Fibroblast of skin of right quadriceps (primary cell): ENCODE measurements at places on chromosomes 3 and 15.
A peak's percentile ranks its signal among the peaks of the same experiment; 100 is the strongest.

DNA sequence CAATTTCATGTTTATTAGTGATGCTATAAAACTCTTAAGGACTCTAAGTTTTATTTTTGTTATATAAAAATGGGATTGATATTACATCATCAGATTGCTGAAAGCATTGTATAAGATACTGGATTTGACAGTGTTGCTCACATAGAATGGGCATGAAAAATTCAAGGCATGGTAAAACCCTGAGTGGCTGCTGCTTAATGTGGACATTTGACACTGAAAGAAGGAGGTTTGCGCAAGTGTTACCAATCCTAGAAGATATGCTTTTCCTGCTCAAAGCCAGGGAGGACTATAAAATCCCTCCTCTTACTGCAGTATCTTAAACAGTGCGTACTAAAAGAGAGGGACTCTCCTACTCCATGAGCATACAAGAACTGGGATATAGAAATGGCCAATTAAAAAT is 65.8 kb upstream of the PTX3 start:
- DNase-seq: peak; percentile 42

DNA sequence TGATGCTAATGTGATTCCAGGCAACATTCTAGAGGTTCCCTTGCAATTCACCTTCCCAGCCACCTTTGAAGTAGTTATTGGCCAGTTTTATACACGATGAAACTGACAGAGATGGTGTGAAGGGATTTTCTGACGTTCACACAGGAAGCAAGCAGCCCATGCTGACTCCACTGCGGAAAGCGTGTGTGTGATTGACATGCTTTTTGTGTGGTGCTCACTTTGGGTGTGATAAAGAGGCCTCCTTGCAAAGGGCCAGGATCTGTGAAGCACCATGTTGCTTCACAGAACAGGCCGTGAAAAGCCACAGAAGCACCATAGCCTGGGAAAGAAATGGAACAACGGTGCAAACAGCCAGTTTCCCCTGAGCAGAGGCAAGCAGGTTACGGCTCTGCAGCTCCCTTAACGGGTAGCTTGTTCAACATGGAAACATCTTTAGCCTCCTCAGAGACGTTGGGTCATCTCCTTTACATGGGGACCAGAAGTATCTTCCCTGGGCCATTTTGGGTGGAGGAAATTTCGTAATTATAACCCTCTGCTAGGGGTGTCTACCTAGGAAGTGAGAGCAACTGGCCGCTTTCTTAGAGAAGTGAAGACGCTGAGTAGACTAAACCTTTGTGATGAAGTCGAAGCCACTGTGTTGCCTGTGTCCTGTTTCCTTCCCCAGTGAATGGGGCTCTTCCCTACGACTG is 108.5 kb downstream of the APBA2 start:
- no peak for DNase-seq

- no peak for DNase-seq
Observed at GRCh38 chr3:150390087-150390486, 18.0 kb upstream of the TSC22D2 start.

GRCh38 chr3:72938471-72939265 is 50.8 kb downstream of the GXYLT2 start:
- peak; percentile 95 for DNase-seq

DNA sequence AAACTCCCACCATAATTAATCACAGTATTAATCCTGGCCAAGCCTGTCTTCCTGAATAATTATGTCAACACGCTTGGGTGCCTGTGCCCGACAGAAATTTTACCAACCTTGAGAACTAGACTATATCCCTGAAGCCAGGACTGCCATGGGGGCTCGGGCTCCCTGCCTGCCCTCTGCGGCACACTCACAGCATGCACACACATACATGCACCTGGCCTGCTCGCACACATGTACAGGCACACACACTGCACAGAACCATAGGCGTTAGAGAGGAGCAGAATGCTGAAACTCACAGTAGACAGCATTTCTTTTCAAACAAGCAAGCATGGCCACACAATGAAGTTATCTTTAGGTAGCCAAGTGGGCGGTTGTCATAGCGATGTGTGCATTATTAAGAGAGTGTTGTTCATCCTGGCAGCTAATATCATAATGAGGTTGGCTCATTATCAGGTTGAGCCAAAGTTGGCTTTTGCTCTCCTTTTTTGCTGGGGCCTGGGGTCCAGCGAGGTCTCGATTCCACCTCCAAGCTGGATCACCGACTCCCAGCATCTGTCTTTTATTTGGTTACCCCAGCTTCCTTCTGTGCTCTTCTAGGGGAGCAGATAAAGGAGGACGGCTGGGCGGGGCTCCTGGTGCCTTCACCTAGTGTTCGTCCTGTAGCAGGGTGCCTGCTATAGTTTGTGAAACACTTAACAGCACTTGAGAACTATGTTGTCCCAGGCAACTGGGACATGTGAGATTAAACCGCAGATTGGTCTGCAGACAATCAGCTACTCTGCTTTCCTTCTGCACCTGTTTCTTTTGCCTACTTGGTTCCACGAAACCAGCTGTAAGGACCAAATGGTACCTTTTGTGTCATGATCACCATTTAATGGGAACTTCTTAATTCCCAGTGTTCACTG is 91.4 kb downstream of the ZNF621 start:
- no peak for DNase-seq

DNA sequence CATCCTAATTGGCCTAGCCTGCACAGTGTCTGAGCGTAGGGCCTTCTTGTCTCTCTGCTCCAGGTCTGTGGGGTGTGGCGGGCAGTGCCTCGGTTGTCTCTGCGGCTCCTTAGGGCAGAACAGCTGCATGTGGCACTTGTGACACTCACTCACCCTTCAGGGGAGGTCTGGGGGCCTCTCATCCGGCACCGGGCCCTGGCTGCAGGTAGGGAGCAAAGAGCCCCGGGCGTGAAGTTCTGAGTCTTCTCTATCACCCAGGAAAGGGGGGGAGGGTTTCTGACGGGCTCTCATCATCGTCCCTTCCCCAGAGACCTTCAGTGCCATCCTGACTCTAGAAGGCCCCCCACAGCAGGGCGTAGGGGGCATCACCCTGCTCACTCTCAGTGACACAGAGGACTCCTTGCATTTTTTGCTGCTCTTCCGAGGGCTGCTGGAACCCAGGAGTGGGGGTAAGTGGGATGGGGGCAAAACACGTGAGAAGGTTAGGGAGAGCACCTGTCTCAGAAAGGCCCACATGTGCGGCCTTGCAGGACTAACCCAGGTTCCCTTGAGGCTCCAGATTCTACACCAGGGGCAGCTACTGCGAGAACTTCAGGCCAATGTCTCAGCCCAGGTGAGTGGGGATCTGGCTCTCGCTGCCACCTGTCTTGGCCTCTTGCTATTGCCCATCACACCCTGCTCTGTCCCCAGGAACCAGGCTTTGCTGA is 2.6 kb downstream of the CHRD start:
- DNase-seq: no peak

DNA sequence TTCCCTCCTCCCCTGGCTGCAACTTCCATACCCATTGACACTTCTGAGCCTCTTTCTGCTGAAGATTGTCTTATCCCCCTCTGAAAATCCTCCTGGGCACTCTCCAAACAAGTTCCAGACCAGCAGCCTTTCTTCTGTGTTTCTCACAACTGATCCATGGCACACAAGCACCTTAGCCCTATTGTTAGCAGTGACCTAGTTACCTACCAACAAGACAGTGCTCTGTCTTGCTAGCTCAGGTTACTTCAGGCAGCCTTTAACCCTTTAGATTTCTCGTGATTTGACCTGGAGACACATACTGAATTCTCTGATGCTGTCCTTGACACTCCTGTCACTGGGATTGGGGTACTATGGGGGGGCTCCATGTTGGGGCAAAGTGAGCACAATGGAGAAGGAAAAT is 82.1 kb downstream of the GTF2E1 start:
- no peak for DNase-seq

DNA sequence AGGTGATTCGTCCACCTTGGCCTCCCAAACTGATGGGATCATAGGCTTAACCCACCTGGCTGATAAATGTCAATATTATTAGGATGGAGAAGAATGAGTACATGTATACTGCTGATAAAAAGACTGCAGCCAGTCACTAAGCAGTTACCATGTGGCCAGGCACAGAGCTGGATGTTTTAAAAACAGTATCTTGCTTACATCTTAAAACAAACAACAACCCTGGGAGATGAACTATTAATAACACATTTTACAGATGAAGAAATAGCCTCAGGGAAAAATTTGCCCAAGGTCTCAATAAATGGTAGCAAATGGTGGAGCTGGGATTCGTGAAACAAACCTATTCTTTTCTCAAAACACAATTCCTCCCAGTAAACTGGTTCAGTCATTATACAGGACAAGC is 18.1 kb downstream of the IL17RD start:
- DNase-seq: no peak

- peak; percentile 39 for DNase-seq
Observed at GRCh38 chr3:107753494-107753893, 230.7 kb downstream of the BBX start.

DNA sequence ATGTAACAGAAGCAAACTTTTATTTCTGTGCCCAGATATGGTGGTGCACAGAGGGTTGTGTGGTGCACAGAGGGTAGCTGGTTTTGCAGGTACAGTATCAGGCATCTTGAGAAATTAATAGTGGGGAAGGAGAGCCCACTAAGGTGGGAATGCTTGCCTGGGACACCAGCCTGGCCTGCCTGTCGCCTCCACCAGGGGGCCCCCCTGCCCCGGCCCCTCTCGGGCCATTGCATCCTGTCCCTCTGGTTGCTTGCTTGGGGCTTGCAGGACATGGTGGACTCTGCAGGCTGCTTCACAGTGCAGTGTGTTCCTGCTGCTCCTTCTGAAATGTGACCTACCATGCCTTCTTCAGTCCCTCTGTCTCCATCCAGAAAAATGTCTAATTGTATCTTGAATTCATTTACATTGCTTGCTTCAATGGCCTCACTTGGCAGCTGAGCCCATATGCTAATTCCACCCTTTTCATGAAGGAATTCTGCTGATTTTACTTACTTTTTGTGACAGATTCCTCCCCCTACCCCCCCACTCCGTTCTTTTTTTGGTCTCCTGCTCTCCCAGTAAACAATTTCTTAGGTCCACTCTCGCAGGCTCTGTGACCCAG is 73.6 kb downstream of the EEFSEC start:
- DNase-seq: no peak

- DNase-seq: peak; percentile 51
Observed at GRCh38 chr3:44208086-44208485, 33.6 kb upstream of the TOPAZ1 start.

- no peak for DNase-seq
Observed at GRCh38 chr3:171541181-171541580, 81.0 kb upstream of the TNIK start.

DNA sequence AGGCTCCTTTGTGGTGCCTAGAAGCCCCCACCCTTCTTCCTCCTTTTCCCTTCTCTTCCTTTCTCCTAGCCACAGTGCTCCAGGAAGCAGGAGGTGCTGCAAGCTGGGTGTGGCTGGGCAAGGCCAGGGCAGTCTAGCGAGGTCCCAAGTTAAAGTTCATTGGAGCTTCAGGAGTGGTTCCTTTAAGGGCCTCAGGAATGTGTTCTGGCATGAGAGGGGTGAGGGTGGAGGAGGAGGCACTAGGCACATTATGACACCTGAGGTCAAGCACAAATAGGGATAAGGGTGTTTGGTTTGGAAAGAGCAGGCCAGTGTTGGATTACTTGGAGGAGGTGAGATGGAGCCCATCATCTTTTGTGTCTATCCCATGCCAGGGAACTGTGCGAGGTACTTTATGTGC is 258.7 kb downstream of the TLE3 start:
- DNase-seq: no peak
